NCI-H1105 (cell line): ENCODE measurements at places on chromosomes 6 and 20.
A peak's percentile ranks its signal among the peaks of the same experiment; 100 is the strongest.

DNA sequence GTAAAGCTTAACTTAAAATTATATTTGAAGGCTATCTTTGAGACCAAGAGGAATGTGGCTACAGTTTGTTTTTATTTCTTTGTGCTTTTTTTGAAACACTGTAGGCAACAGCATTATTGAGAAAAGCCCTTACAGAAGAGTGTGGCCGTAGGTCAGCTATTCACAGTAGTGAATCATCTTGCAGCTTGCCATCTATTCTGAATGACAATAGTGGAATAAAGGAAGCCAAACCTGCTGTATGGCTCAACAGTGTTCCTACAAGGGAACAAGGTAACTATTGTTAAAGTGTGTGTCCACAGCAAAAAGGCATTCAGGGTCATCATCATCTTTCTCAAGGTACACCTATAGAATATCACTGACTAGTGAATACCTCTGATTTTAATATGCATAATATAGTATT, 88.5 kb downstream of the KIZ start:
- no peak for DNase-seq

DNA sequence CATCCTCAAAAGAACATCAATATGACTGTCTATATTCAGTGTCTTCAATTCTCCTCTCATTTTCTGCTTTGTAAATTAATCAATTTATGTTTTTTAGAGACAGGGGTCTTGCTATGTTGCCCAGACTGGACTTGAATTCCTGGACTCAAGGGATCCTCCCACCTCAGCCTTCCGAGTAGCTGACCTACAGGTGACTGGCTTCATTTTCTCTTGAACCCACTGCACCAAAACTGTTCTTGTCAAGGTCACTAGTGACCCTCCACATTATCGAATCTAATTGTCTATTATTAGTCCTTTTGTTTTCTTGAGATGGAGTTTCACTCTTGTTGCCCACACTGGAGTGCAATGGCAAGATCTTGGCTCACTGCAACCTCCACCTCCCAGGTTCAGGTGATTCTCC, 3.7 kb downstream of the DNAAF9 start:
- no peak for DNase-seq

DNA sequence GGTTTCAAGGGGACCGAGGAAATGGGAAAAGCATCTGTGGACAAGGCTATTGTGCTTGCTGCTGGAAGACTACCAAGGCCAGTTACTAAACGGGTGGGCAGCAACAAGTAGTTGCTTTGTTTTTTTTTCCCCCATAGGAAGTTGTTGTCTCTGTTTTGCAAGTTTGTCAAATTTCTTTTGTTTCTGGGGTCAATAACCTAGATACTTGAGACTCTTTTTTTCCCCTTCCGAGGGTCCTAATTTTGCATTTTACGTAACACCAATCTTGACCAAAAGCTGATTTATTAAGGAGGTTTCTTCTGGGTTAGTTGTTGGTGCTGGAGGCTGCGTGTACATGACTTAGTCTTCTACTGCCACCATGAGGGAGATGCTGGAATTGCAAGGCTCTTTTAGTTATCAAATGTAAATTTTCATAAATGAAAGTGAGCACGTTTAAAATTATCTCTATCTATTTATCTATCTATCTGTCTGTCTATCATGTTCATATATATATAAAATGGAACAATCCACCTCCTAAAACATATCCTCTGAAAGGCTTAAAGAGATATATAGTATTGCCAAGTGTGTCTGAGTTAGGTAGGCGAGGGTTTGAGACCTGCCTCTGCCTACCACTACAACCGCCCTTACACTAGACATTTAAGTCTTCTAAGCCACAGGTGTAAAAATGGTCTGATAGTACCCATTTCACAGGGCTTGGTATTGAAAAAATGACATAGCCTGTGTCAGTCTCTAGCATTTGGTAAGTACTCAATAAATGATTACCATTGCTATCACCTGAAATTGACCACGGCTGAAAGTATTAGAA, 60.2 kb downstream of the GCLC start:
- DNase-seq: peak; percentile 37

GRCh38 chr6:154301839-154302752, 54.5 kb downstream of the IPCEF1 start:
- no peak for DNase-seq

DNA sequence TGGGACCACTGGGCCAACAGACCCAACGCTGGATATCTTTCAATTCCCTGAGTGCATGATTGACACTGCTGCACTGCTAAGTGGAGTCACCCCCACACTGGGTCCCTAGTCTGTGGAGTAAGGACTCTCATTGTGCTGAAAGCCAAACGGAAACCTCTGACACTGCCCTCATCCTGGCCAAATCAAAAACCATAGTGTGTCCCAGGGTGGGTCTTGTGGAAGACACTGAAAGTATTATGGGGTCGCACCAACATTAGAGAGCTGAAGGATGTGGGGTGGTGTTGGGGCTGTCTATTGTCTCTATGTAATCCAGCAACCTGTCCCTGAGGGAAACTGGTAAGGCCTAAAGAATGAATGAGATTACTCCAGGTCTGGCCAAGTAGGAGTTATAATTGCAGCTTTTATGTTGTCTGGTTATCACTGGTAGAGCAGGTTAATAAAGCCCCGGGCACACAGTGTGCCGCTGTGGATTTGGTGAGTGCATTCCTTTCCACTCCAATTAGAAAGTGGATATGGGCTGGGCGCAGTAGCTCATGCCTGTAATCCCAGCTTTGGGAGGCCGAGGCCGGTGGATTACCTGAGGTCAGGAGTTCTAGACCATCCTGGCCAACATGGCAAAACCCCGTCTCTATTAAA, 57.9 kb downstream of the HLA-A start:
- no peak for DNase-seq

DNA sequence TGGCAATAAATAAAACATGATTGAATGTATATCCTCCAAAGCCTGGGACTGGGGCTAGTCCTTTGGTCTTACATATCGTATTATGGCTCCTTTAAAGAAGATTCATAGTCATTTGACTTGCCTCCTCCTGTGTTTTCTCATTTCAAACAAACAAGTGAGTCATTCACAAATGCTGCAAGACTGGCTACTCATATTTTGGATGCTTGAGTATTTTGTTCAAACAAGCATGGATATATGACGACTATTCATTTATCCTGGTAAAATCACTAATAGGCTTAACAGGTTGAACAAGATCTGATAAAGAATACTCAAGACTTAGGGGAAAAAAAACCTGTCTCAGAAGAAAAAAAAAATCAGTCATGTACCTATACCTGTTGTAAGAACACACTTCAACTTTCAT, 111.1 kb upstream of the CCDC28A start:
- no peak for DNase-seq

- no peak for DNase-seq
Observed at GRCh38 chr6:157089258-157089657, 234.1 kb downstream of the TMEM242 start.

- DNase-seq: no peak
Observed at GRCh38 chr20:47665221-47665991, 119.9 kb downstream of the SULF2 start.

DNA sequence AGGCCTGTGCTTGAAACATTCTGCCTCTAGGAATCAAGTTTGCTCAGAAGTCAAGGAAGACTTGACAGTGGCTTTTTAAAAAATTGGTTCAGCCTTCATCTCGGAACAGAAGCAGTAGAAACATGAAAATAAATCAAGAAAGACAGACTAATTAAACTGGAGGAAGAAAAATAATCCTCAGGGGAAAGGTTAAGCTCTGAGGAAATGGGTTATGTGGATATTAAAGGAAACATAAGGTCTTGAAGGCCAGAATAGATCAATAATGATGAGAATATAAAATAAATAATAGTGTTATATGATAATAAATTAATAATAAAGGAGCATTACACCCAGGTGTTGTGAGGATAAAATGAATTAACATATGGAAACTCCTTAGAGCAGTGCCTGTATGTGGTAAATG, 121.7 kb downstream of the GPR63 start:
- no peak for DNase-seq

GRCh38 chr20:62822788-62823651, 6.2 kb downstream of the COL9A3 start:
- DNase-seq: no peak
